Suppressor macrophage (primary cell): ENCODE measurements at places on chromosomes 11 and 22.

- DNase-seq, result no peak
These were observed 426.4 kb upstream of the FAT3 start for GRCh38 chr11:91798240-91798639.

- DNase-seq, result no peak
These were observed 6.6 kb upstream of the RAB30 start for GRCh38 chr11:83078269-83078668.

DNA sequence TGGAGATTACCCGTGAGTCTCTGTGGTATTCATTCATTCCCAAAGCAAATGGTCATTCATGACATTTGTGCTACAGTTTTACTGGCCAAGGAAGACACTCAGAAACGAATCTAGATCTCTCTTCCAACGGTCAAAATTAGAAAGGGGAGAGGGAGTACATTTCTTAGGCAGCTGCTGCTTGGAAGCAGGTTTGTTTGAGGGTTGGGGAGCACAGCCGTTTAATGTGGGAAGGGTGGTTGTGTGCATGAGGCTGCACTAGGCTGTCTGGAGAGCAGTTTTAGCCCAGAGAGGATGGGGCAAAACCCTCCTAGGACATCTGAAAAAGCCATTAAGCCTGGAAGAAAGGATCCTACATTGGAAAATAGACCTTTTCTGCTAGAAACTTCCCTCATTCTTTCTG is 29.7 kb upstream of the TIMP3 start:
- no peak for DNase-seq

GRCh38 chr11:18524248-18524647 is 2.5 kb downstream of the TSG101 start:
- DNase-seq, result no peak

GRCh38 chr11:44858796-44859527 is 91.7 kb downstream of the TP53I11 start:
- peak; percentile 18 for DNase-seq
